ENCODE measurements at places on chromosomes 3 and 15.

DNA sequence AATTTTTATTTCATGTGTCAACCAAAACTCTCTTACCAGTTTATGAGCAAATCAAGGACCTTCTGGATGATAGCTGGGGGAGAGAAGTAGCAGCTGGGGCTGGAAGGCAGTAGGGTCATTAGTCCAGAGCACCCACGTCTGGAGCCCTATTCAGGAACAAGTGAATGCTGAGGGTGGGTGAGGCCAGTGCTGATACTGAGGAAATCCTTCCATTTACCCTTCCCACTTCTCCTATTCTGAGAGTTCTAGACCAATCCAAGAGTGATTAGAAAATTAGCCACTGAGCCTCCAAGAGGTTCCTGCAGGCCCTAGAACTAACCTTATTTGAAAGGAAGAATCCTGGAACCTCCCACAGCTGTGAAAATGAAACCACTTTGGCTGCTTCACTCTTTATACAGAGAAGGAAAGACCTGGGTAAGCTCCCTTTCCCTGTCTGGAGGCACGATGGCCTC lies 46.2 kb upstream of the VILL start:
- DNase-seq, result no peak

- no peak for DNase-seq
These were observed 127.4 kb downstream of the TCF12 start for GRCh38 chr15:57045741-57046382.

- DNase-seq, result no peak
These were observed 5.6 kb downstream of the SCAMP2 start for GRCh38 chr15:74867466-74868038.

DNA sequence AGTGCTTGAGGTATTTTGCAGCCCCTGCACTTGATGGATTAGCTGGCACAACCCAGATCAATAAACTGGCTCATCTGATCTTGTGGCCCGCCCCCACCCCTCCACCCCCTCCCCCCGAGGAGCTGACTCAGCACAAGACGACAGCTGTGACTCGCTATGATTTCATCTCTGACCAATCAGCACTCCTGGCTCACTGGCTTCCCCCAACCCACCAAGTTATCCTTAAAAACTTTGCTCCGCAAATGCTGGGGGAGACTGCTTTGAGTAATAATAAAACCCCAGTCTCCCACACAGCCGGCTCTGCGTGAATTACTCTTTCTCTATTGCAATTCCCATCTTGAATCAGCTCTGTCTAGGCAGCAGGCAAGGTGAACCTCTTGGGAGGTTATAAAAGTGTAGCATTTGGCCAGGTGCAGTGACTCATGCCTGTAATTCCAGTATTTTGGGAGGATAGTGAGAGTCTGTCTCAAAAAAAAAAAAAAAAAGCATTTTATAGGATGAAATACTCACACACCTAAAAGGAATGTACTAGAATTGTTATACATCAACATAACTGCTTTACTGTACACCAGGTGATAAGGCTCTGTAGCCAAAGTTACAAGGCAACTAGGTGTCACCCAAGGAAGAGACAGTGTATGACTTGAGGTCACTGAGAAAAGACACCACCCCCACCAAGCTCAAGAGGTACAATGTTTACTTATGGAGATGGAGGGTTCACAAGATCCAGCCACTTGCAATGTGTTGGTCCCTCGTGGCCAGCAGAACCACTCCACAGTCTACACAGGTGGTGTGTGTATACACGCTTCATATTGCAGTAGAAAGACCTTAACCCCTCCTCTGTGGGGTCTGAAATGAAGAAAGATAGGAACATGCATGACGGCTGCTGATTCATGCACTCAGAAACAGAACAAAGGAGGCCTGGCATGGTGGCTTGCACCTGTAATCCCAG lies 8.6 kb downstream of the ZNF445 start:
- DNase-seq, result no peak

DNA sequence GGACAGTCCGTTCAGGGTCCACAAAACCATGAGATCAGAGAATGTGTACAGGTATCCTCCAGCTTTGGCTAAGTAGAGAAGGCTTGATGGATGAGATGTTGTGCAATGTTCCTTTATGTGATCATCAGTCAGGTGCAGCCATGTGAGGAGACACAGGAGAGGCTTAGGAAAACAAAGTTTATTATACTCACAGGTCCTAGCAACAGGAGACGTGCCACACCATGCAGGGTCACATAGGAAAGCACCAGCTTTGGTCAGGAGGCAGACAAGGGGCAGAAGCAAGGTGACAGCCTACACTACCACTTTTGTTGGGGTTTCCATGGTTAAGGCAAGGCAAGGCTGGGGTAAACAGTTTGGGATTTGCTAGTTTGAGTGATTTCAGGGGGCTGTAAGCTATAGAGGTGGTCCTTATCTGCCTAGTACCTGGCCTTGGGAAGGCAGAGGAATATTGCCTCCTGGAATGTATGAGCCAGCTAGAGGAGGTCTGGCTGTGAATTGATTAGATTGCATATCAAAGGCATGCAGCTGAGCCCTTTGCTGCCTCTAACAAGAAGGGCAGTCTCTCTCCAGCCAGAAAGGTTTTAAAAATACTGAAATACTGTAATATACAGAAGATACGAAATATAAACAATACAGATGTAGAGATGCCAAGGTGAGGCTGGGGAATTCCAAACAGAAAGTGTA lies 248.6 kb downstream of the RYR3 start:
- DNase-seq, result no peak

DNA sequence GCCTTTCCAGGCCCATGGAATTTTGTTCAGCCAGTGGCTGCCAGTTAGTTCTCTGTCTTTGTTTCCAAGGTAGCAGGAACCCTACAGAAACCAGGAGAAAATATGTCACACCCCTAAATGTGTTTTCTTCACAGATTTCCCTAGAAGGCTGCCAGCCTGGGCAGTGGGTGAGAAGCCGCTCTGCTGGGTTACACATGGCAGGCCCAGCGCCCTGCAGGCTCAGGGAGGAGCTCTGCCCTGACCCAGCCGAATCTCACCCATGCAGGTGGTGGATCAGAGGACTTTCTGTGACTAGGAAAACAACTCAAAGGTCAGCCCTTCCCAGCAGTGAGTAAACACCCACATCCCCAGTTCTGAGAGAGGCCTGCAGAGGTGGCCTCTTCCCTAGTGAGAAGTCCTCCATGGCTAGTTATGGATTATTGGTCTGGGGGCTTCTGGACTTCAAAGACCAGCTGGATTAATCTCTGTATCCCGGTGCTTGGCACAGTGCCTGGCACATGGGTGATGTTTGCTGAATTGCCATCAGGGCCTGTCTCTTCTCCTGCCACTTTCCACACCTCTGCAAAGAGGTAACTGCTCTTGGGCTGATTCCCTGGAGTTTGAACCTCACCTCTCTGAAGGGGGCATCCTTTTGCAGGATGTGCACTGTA lies 34.7 kb upstream of the BDH1 start:
- DNase-seq, result no peak

GRCh38 chr3:189094539-189094938 lies 77.2 kb upstream of the TPRG1 start:
- no peak for DNase-seq

- no peak for DNase-seq
These were observed 34.2 kb downstream of the MYZAP start for GRCh38 chr15:57625703-57626448.

DNA sequence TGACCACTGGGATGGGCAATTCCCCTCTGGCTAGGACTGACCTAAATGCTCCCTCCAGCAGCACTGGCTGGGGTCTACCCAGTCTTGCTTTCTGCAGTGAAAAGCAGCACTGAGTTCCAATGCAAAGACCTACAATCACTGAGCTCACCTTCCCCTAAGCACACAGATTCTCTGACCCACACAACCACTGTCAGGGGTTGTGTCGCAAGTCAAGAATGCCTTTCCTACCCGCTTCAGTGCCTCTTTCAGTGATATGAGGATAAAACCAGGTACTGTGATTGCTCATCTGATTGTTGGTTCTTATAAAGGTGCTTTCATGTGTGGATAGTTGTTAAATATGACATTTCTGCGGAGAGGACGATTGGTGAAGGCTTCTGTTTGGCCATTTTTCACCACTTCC lies 345.6 kb downstream of the GAP43 start:
- DNase-seq, result no peak

- no peak for DNase-seq
These were observed 167.3 kb upstream of the THBS1 start for GRCh38 chr15:39413558-39413957.

GRCh38 chr3:29447946-29448627 lies 167.2 kb downstream of the RBMS3 start:
- no peak for DNase-seq

DNA sequence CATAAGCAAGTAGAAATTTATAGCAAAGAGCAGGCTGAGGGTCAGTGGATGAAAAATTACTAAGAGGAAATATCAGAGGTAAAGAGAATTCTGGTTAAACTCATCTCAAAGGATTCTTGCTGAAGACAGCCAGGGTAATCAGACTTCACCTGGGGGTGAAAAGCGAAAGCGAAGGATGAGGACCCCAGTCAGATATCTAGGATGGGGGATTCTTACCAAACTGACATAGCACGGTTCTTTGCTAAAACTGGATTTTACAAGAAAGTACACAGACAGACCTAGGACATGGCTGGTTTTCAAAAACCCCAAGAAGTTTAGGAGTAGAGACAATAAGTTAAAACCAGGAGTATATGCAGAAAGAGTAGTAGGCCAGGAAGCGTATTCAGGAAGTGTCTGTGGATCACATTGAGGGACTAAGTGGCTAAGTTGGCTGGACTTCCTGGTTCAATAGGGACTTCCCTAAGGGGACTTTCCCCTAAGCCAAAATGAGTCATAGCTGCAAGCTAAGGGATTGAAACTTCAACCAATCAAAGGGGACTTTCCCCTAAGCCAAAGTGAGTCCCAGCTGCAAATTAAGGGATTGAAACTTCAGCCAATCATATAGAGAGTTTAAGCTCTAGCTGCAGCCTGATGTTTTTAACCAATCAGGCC lies 2.4 kb upstream of the CFAP91 start:
- no peak for DNase-seq

GRCh38 chr3:127552038-127552437 lies 38.5 kb downstream of the TPRA1 start:
- no peak for DNase-seq

- no peak for DNase-seq
These were observed 60.3 kb downstream of the NOX5 start for GRCh38 chr15:69074843-69075224.

- no peak for DNase-seq
These were observed 2.8 kb downstream of the SCAANT1 start for GRCh38 chr3:63909431-63909830.

DNA sequence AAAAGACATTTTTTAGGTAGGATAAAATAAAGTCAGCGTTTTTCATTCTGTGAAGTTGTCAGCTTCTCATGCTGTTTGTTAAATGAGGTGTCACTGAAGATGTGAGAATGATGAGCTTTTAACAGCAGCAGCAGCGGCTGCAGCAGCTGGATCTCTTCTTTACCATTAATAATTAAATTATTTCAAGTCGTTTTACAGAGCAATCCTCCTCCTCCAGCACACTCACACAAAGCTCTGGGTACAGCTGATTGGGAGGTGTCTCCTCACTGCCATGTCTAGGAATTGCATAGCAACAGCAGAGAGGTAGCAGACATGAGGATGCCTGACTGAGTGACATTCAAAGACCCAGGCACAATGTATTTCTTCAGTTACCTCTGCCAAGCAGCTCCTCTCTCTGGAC lies 46.7 kb upstream of the PLAAT1 start:
- DNase-seq, result no peak

GRCh38 chr15:22872936-22873701 lies 34.7 kb downstream of the NIPA2 start:
- no peak for DNase-seq

- DNase-seq, result no peak
These were observed 74.9 kb downstream of the NBEAL2 start for GRCh38 chr3:47054412-47054811.

DNA sequence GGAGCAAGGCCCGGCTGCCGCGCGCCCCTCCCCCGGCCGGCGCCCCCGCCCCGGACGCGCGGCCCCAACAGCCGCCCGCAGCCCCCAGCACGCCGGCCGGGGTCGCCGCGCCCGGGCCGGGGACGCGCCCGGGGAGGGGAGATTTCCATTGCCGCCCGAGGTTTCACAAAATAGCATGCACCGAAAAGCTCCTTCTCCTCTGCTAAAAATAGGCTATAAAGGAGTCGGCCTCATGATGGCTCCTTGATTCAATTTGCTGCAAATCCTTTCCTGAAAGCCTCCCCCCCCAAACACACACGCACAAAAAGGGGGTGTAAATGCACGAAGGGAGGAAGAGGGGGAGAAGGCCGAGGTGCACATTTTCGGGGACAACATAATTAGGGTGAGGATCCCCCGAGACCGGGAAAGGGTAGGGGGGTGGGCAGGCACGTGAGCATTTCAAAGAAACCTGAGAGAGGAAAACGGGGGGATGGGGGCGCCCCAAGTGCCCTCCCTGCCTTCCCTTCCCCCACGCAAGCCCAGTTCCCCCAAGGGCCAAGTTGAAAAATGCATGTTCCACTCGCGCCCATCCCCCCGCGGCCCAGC lies 734 bp downstream of the TBL1XR1 start:
- peak; percentile 8 for DNase-seq

GRCh38 chr3:59895972-59896371 lies 846.1 kb upstream of the CFAP20DC start:
- no peak for DNase-seq

- DNase-seq, result no peak
These were observed 555.8 kb upstream of the IL12A start for GRCh38 chr3:159432682-159433340.

DNA sequence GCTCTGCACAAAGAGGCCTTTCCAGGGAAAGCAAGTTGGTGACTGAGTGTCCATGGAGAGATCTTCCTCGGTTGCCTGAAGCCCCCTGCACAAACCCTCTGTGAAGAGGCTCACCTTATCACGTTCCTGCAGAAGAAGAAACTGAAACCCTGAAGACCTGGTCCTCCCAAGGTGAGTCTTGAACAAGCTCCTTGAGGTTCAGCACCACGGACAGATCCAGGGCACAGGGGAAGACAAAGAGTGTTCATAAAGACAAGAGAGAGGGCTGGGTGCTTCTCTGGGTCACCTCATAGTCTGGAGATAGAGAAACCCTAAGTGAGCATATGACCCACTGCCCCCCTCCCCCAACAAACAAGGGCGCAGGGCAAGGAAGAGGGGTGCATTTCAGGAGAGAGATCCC lies 21.7 kb upstream of the TBC1D21 start:
- no peak for DNase-seq

GRCh38 chr3:169362301-169362700 lies 301.2 kb downstream of the MECOM start:
- DNase-seq, result no peak

DNA sequence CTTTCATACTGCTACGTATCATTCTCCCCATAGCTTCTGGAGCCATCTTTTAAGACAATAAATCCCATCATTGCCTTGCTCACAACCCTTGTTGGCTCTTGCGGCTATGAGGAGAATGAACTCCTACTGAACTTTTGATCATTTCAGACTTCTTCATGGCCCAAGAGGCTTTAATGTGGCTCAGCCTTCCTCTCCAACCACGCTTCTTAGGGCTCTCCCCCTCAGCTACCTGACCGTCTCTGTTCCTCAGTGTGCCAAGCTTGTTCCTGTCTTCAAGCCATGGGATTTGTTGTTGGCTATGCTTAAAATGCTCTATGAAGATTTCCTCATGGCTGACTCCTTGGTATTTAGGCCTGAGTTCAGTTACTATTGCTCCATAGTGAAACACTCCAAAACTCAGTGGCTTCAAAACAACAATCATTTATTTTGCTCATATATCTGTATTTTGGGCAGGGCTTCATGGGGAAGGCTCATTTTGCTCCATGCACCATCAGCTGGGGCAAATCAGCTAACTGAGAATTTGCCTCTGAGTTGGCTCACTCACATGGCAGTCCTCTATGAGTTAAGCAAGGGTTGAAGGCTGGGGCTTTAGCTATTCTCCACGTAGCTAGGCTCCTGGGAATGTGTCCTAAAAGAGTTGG lies 47.5 kb downstream of the FOXL2 start:
- DNase-seq, result no peak

GRCh38 chr3:115286529-115287197 lies 139.6 kb upstream of the ZBTB20 start:
- DNase-seq, result no peak

- no peak for DNase-seq
These were observed 4.7 kb downstream of the SMAD3 start for GRCh38 chr15:67070150-67070549.
